ENCODE measurements at places on chromosomes 5 and 9.

- DNase-seq, result no peak
Measured at GRCh38 chr5:53946405-53947100, 363.8 kb downstream of the ARL15 start.

GRCh38 chr5:167827766-167828165 lies 463.7 kb upstream of the WWC1 start:
- DNase-seq, result no peak

DNA sequence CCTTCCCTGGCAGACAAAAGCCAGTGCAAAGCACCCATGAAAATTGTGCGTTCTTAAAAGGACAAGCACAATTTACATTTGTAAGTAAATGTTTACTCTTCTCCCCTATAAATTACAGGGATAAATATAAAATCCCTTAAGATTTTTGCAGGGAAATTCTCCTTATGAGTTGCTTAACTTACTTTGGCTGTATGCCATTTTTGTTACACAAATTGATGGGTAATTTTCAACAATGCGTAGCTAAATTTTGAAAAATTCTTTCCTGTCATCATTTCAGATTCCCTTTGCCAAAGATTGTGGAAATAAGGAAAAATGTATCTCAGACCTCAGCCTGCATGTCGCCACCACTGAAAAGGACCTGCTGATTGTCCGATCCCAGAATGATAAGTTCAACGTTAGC lies 64.2 kb upstream of the ITGA2 start:
- no peak for DNase-seq

GRCh38 chr5:67246546-67247268 lies 50.1 kb upstream of the CD180 start:
- DNase-seq, result no peak

DNA sequence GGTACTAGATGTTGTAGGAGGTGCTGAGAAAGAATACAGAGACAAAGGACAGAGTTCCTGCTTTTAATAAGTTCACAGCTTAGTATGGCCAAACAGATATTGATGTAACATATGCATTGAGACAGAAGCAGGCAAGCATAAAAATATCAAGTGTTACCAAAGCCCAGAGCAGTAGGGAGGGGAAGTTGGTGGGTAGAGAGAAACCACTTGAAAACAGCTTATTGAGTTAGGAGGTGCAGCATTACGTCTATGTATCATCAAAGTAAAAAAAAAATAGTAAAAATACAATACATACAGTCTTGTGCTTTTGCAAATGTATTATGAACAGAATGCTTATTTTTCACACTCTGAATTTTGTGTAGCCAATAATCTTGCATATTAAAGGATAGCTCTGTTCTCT lies 441.8 kb upstream of the SGCD start:
- DNase-seq, result no peak

DNA sequence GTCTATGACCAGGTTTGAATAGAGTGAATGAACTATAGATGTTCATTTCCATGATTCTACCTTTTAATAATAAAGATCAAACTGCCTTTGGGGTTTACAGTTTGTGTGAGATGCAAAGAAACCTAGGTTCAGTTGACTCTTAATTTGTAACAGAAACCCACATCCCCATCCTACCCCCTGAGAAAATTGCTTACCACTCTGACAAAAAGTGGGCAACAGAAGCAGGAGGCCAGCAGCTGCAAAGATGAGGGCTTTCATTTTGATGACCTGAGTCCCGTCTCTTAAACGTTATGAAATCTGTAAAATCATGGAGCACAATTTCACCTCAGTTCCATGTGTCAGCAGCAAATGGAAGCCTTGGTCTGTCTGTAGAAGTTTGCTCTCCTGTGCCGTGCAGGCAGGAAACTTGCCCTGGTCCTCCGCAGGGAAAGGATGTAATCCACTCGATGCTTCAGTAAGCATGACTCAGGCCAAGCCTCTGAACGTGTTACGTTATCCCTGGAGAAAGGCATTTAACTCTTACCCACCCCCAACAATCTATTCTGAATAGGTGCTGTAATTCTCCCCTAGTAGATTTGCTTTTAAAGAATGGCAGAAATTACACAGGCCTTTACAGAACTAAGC lies at the start of gene F2RL2:
Gene F2RL2 (minus strand): TSS at position 431 of the 624 bp plus-strand sequence. CDS start 173 bp downstream, at position 258.
- DNase-seq, result no peak

All from stimulated activated CD8-positive, alpha-beta memory T cell treated with anti-CD3 and anti-CD28 coated beads, Interleukin-7, amount 100 ng/mL, for 4 hours (primary cell).